ENCODE measurements at places on chromosomes 7 and 10.
A peak's percentile ranks its signal among the peaks of the same experiment; 100 is the strongest.

DNA sequence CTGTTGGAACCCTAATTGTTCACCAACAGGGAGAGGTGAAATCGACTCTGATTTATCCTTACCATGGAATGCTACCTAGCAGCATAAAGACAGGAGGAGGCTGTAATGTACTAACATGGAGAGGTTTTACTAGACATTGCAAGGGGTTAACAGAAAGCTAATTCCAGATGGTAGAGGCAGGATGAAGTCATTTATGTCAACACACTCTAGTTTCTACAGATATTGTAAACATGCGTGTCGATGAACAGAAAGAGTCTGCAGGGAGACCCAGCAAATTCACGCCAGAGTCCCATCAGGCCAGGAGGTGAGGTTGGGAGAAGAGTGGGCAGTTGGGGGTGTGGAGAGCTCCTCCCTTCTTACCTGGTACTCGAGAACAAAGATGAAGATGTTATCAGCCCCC lies 7.0 kb downstream of the NPC1L1 start:
- DNase-seq: no peak

GRCh38 chr10:63829573-63830149 lies 308.5 kb downstream of the REEP3 start:
- DNase-seq: no peak

- DNase-seq: peak; percentile 78
These were observed 51.0 kb downstream of the TCF7L2 start for GRCh38 chr10:113000876-113001598.

- no peak for DNase-seq
These were observed 145.7 kb upstream of the FERD3L start for GRCh38 chr7:19290968-19291367.

- no peak for DNase-seq
These were observed 421.4 kb downstream of the PLXDC2 start for GRCh38 chr10:20237586-20237985.

DNA sequence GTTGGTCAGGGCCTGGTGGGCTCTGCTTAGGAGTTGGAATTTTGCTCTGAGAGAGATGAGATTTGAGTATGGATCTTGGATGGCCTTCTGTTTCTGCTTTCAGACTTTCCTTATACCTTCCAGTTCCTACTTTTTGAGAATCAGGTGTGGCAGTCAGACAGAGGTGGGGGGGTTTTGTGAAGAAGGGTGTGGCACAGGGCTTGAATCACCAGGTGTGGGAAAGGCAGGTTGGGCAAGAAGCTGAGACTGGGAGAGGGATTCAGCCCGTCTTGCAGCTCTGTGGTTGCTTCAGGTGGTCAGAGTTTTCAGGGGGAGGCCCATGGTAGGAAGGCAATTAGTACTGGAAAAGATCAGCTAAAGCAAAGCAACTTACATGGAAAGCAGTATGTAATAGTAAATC lies 340.2 kb downstream of the LRMDA start:
- DNase-seq: no peak

- DNase-seq: peak; percentile 100
These were observed 166.0 kb downstream of the FANK1 start for GRCh38 chr10:126062131-126063032.

DNA sequence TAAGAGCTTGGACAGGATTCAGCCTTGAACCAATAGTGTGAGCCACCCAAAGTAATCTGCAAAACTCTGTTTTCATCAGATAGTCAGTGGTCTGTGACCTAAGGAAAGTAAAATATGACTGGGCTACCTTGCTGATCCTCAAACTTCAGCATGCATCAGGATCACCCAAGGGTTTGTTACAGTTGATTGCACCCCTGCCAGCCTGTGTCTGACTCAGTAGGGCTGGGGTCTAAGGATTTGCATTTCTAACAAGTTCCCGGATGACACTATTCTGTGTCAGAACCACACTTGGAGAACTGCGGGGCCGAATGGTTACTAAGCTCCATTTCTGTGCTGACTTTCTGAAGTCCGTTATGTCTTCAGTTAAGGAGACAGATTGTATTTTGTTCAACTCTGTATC lies 40.6 kb upstream of the TSPAN13 start:
- peak; percentile 98 for DNase-seq

DNA sequence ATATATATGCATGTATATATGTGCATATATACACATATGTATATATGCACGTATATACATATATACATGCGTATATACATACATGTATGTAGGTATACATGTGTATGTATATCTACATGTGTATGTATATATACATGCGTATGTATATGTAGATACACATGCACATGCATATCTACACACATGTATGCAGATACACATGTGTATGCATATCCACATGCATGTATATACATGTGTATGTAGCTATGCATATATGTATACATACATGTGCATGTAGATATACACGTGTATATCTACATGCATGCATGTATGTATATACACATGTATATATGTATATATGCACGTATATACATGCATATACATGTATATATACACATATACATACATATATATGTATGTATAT lies 95.8 kb upstream of the STEAP4 start:
- no peak for DNase-seq

GRCh38 chr10:70853457-70853856 lies 34.9 kb downstream of the PCBD1 start:
- no peak for DNase-seq

DNA sequence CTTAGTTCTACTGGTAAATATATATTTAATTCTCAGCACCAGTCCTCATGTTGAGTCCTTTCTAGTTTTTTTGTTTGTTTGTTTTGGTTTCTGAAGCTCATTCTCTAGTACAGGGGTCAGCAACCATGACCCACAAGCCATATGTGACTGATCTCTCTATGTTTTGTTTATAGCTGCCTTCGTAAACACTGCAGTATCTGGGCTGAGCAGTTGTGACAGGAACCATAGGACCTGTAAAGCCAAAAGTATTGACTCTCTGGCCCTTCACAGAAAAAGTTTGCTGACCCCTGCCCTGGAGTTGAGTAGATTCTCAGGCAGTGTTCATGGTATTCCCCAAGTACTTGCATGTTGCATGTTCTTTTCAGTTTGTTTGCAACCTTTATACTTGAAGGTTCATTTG lies 20.8 kb downstream of the NET1 start:
- DNase-seq: no peak

DNA sequence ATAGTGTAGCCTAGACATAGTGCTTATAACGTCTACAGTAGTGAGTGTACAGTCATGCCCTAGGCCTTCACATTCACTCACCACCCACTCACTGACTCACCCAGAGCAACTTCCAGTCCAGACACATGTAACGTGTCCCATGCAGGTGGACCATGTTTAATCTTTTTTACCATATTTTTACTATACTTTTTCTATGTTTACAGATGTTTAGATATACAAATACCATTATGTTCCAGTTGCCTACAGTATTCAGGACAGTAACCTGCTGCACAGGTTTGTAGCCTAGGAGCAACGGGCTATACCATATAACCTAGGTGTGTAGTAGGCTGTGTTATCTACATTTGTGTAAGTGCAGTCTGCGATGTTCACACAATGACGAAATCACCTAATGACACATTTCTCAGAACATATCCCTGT lies 11.0 kb downstream of the MPP7 start:
- peak; percentile 86 for DNase-seq

GRCh38 chr7:43658718-43659548 lies 70.4 kb downstream of the COA1 start:
- DNase-seq: peak; percentile 93

GRCh38 chr10:51313773-51314478 lies 239.6 kb downstream of the PRKG1 start:
- DNase-seq: no peak

DNA sequence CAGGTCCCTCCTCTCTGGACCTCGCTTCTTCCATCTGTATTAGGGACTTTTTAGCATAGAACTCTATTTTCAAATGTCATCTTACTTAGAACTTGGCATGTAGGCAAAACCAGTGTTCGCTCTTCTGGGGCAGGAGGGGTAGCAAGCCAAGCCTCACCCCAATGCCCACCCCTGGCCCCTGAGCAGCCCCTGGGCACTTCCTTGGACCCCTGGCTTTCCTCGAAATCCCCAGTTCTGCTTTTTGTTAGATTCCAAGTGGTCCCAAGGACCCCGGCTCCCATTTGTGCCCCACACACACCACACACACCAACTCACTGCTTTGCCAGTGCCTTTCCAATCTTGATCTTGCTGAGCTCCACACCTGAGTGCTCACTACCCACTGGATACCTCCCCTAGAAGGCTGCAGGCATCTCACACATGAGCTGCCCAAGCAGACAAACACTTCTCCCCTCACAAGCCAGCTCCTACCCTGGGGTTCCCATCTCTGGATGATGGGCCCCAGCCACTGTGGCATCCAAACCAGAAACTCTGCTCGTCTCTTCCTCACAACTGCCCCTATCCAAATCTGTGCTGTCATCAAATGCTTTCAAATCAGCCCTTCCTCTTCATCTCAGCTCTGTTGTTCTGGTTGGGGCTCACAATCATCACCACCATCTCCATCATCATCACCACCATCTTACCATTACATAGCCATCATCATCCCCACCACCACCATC lies 167.9 kb upstream of the ZMIZ1 start:
- DNase-seq: no peak

DNA sequence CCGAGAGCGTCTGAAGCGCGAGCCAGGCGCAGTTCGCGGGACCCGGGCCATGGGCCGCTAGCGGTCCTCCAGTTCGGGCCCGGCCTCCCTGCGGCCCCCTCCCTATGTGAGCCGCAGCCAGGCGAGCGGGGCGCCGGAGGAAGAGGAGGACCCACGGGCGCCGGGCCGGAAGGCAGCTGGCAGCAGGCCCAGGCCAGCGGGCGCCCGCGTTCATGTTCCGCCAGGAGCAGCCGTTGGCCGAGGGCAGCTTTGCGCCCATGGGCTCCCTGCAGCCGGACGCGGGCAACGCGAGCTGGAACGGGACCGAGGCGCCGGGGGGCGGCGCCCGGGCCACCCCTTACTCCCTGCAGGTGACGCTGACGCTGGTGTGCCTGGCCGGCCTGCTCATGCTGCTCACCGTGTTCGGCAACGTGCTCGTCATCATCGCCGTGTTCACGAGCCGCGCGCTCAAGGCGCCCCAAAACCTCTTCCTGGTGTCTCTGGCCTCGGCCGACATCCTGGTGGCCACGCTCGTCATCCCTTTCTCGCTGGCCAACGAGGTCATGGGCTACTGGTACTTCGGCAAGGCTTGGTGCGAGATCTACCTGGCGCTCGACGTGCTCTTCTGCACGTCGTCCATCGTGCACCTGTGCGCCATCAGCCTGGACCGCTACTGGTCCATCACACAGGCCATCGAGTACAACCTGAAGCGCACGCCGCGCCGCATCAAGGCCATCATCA lies 1.1 kb downstream of the ADRA2A start:
- DNase-seq: peak; percentile 11

DNA sequence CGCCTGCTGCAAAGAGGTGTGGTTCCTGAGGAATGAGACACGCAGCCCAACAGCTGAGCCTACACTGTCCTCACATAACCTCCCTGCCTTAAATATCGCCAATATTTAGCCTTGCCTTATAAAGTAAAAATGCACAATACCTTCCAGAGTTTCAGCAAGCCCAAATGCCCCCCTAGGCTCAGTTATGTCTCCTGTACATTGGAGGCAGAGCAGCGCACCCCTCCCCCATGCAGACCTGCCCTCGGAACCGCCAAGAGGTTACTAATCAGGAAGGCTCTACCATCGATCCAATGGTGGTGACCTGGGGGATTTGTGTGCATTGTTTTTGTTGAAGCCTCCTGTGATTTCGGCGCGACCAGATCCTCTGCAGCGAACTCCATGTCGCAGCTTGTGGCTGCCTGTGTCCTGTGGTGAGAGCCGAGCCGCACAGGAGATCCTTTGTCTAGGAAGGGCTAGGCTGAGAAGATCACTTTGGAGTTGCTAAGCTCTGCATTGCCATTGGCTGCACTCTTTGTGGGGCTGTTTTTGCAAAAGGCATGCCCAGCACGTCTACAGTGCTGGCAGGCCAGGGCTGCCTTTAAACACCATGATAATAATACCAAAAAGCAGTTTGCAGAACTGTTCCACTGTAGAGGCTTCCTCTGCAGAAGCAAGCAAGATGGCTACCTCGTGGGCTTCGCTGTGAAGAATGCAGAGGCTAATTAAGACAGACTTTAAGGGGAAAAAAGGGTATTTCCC lies 40.1 kb downstream of the TET1 start:
- peak; percentile 73 for DNase-seq

GRCh38 chr10:68367121-68367520 lies 34.4 kb upstream of the PBLD start:
- DNase-seq: no peak

DNA sequence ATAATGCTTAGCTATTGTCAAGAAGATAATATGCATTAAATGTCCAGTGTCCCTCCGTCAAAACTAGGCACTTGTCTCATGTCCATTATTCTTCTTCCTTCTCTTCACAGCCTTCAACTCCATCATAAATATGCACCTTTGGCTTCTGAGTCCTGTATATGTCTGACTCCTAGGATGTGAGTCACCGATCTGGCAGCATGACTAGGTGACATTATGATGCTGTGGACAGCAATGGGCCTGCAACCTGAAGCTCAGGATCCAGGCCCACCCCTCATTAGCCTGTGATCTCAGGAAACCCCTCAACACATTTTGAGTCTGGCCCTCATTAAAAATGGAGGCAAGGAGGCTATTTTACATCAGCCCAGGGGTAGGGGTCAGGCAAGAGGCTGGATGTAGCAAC lies 362.5 kb upstream of the ZMIZ1 start:
- DNase-seq: peak; percentile 75

GRCh38 chr7:77309714-77310220 lies 106.4 kb downstream of the GSAP start:
- DNase-seq: peak; percentile 92

DNA sequence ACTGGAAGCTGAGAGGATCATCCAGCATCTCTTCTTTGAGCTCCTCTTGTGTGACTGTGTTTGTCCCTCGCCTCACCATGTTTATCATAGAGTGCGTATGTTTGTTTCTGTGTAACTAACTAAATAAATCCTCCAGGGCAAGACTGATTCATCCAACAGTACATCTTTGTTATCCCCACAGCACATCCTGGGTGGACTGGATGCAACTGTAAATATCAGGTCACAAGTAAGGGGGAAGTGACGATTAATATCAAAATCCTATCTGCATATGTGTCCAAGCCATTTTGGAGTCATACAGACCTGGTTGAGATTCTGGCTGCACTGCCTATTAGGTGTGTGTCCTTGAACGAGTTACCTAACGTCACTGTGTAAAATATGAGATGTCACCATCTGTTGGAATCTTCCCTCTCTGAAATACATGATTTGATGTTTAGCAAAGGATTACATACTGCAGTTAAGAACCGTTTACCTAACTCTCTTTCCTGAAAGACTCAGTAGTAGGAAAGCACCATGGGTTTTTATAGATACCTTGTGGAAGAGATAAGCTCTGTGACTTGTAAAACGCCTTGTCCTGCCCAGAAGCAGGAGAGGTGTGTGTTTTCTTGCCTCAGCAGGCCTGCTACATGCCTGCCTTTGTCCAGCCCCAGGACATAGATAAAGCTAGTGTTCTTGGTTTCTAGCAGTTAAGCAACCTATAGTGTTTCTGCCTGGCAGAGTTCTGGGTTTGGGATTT lies 25.8 kb downstream of the WBP1L start:
- no peak for DNase-seq

DNA sequence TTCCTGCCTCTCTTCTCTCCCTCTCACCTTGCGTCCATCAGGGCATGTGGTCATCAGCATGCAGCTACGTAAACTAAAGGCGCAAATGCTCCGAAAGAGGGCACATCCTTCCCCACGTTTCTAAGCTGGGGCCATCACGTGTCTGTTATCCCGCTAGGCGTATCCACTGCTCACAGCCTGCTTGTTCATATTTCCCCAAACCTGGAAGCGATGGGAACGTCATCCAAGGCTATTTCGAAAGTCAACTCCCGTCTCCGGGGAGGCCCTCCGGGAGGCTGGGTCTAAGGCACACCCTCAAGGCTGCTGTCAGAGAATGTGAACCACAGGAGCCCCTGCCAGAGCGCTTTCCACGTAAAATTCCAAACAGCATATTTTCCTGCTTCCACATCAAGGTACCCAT lies 199.2 kb downstream of the DIP2C start:
- DNase-seq: no peak

GRCh38 chr7:73668103-73668885 lies 663 bp downstream of the VPS37D start:
- DNase-seq: no peak

Measured in kidney tubule cell (primary cell).